ENCODE measurements at places on chromosomes 11 and 22.

GRCh38 chr11:79182794-79183193 lies 258.0 kb downstream of the TENM4 start:
- DNase-seq, result no peak

- DNase-seq, result no peak
Measured at GRCh38 chr11:125262830-125263218, 98.3 kb downstream of the PKNOX2 start.

DNA sequence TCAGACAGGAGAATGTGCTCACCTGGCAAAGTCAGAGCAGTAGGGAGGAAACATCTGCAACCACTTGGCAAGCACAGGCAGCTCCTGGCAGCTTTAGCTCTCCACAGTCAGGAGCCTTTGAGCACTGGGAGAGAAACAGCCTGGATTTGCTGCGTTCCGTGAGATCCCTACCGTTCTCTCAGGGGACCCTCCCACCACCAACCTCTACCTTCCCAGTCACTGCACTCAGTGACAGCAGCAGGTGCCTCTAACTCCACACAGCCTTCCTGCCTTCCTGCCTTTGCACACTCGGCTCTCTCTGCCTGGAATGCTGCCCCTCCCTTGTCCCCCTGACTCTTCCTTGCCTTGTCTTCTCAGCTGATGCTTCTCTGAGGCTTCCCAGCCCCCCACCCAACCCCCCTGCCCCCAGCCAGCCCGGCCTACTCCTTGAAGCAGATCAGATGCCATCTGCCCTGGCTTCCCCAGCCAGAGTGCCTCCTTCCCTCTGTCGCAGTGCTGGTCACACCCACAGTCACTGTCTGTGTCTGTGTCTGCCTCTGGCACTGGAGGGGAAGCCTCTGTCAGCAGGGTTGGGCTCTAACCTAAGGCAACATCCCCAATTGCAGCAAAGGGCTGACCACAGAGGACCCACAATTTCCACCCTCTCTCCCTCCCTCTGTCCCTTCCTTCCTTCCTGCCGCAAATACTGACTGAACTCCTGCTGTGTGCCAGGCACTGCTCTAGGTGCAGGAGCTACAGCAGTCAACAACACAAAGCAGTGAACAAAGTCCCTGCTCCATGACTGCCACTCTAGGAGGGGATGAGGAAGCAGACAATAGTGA lies 14.9 kb upstream of the TSKU start:
- peak; percentile 26 for DNase-seq

DNA sequence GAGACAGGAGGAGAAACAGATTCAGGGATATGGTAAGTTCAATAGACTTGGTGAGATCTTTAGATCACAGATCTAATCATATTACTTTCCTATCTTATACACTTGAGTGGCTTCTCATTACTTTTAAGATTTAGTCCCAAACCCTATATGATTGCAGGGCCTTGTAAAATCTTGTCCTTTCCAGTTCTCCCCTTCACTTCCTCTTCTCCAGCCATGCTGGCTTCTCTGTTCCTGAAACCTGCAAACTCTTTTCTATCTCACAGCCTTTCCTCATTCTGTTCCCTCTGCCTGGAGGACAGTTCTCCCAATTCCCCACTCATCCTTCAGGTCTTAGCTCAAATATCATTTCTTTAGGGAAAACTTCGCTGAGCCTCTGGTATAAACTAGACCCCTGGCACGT lies 65.9 kb upstream of the BIRC3 start:
- DNase-seq, result no peak

DNA sequence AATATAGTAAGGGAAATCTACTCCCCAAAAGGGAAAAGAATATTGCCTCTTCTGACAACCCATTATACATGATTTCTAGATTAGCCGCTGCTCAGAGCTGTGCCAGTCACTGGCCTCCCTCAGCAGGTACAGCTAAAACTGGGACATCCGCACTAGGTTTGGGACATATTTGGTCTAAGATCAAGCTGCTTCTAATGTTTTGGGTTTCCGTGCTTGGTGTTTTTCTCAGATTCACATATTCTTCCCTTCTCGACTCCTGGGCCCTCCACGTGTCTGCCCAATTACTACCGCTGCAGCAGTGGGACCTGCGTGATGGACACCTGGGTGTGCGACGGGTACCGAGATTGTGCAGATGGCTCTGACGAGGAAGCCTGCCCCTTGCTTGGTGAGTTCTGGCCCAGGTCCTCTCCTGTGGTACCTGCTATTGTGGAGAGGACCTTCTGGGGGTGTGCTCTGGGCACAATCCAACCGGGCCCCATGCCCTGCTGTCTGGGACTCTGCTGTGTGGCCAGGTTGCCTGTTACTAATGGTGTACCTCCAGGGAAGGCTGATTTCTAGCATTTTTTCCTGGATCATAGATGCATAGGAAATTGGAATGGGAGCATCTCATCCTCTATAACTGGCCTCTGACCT lies 138.1 kb upstream of the SORL1-AS1 start:
- DNase-seq, result no peak

GRCh38 chr11:80673566-80673965 lies 1232.7 kb upstream of the TENM4 start:
- DNase-seq, result no peak

DNA sequence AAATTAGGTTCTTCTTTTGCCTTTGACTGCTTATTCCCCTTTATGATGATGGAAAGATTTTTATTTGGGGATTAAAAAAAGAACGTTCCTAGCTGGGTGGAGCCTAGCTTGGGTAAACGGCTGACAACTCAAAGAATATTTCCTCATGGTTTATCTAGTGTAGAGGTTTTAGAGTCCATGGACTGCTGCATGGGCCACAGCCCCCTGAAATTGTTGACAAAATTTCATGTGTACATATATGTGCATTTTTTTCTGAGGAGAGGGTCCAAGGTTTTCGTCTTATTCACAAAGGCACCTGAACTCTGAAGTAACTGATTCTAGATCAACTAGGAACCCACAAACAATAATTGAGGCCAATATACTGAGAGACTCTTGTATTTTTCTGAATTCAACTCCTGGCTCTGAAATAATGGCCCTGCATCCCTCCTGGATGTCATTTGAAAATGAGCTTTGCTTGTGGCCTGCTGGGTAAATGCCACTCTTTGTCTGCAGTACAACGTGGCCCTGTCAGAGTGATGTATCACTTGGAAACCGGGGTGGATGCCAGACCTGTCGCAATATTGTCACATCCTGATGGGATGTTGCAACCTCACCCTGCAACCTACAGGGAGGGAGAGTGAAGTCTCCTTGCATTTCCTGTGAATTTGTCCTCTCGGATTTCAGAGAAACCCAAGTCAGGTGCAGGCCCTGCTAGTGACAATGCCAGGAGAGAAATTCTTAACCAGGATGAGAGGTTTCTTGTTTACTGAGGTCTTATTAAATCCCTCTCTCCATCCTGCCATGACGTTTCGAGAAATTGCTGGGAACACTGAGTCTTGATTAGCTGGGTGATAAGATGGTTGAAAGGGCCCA lies 33.8 kb downstream of the EHF start:
- DNase-seq, result no peak

DNA sequence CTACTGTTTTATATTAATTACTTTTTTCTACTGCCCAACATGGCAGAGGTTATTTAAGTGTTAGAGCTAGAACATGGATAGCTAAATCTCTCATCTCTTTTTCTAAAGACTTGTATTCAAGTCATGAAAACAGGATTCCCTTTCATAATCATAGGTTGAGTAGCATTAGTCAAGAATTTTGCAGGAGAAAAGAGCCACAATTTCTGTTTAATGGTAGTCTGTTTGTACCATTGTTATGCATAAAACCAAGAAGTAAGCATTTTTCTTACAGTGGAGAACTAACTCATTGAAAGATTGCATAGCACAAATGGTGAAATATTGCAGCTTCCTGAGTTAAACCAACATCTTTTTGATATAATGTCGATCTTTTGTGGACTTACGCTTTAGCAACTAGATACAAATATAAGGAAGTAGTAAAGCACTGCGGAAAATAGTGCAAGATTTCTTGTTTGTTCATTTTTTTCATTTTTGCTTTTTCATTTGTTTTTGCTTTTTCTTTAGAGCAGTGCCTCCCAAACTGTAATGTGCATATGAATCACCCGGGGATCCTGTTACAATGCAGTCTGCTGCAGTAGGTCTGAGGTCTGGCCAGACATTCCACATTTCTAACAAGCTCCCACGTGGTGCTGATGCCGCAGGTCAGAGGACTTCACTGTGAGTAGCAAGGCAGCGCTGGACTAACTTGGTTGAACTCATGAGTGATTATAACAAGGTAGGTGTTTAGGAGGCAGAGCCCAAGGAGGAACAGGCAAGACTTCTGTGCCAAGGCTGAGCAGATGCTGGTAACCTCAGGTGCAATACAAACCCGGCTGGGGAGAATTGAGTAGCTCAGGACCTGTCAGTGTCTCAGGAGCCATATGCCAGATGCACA lies 4.6 kb downstream of the ETS1 start:
- DNase-seq, result no peak

- DNase-seq, result no peak
Measured at GRCh38 chr11:24592360-24592759, 95.5 kb downstream of the LUZP2 start.

DNA sequence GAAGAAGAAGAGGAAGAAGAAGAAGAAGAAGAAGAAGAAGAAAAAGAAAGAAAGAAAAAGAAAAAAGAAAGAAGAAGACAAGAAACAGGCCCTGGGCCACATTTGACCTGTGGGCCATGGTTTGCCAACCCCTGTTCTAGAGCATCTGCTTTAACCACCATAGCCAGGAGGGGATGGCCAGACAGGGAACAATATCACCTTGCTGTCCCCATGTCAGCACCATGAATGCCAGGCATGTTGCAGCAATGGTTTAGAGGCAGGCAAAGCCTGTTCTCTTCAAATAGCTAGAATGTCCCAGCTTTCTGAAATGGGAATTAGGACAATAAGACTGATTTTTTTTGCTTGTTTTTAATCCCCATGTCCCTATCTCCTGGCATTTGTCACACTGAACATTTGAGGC lies 338.6 kb upstream of the PLET1 start:
- no peak for DNase-seq

GRCh38 chr22:17267661-17268330 lies 48.6 kb upstream of the ADA2 start:
- DNase-seq, result no peak

DNA sequence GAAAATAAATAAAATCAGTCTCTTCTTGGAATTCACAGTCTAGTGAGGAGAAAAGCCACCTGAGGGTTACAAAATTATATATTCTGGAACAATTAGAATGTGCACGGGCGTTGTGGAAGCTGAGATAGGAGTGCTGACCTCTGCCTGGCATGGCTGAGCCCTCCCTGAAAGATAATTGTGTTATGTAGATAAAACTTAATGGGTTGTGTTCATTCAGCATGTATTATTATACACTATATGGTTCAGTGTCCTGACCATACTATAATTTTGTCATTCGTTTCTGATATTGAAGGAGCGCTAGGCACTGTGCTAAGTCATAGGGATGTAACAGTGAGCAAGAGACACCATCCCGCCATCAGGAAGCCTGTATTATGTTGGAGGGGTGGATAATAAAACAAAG lies 3.7 kb downstream of the ACAT1 start:
- no peak for DNase-seq

- DNase-seq, result no peak
Measured at GRCh38 chr22:46469711-46470110, 67.7 kb downstream of the CELSR1 start.

- DNase-seq, result no peak
Measured at GRCh38 chr11:87002918-87003317, 34.8 kb upstream of the TMEM135 start.

- no peak for DNase-seq
Measured at GRCh38 chr11:132644520-132645239, 887.6 kb downstream of the OPCML start.

- DNase-seq, result no peak
Measured at GRCh38 chr11:64409707-64410403, 50.9 kb downstream of the RPS6KA4 start.

DNA sequence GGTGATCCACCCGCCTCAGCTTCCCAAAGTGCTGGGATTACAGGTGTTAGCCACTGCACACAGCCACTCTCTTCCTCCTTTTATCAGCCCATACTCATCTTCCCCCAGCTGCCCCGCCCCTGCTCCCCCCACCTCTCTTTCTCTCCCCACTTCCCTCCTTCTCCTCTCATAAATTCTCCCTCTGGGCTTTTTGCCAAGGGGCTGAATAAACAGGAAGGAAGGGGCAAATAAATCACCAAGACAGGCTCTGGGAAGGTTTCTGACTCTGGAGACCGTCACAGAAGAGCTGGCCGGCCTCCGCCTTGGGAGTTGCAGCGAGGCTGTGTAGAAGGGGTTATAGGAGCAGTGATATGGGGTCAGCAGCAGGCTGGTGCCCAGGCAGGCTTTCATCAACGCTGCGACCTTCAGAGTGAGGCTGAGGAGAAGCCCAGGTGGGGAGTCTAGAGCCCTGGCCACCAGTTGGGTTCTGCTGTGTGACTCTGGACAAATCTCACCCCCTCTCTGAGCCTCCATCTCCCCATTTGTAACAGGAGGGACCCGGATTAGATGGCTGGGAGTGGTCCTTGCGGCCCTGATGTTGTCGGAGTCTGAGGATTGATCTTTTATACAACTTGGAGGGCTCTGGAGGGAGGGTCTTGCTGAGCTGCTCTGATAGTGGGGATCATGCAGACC lies 62.6 kb upstream of the RASD2 start:
- no peak for DNase-seq
